ENCODE measurements at places on chromosomes 3 and 15. TPM values are rescaled to one million over a fixed set of nuclear protein-coding genes. Genes with fewer than 3 reads are reported as not detected.

Gene FOXP1
- 15.9 TPM for total RNA-seq

Gene SLC12A1
- total RNA-seq = not detected

- peak; percentile 91 for DNase-seq
Observed at GRCh38 chr3:196632046-196632751, 7.3 kb upstream of the NRROS start.

DNA sequence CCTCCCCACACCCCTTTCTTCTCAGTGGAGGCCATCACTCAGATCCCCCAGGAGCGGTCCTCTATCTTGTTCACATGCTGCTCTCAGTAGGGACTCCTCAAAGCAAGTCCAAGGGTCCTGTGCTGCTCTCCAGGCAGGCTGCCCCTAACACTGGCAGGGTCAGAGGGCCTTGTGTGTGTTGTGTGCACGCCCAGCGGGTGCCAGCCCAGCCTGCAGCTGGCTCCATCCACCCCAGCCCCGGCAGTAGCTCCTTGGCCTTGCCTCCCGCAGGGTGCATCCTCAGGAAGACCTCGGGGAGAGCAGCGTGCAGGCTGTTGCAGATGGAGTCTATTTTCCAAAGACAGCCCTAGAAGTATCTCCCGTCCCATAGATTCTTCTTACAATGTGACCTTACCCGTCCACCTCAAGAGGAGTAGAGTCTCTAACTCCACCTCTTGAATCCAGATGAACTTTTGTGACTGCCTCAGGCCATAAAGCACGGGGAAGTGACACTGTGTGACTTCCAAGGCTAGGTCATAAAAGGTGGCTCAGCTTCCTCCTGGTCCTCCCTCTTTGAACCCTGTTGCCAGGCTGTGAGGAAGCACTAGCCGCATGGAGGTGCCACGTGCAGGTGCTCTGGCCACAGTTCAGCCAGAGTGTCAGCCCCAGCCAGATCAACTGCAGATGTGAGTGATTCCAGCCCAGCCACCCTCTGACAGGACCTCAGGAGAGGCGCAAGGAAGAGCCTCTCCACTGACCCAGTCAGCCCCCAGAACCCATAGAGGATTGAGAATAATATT, 531.6 kb downstream of the SHQ1 start:
- no peak for DNase-seq

GRCh38 chr3:68007621-68008226, 353.3 kb upstream of the SUCLG2 start:
- no peak for DNase-seq

All from H4 (cell line).